ENCODE measurements at places on chromosomes 4 and X.

DNA sequence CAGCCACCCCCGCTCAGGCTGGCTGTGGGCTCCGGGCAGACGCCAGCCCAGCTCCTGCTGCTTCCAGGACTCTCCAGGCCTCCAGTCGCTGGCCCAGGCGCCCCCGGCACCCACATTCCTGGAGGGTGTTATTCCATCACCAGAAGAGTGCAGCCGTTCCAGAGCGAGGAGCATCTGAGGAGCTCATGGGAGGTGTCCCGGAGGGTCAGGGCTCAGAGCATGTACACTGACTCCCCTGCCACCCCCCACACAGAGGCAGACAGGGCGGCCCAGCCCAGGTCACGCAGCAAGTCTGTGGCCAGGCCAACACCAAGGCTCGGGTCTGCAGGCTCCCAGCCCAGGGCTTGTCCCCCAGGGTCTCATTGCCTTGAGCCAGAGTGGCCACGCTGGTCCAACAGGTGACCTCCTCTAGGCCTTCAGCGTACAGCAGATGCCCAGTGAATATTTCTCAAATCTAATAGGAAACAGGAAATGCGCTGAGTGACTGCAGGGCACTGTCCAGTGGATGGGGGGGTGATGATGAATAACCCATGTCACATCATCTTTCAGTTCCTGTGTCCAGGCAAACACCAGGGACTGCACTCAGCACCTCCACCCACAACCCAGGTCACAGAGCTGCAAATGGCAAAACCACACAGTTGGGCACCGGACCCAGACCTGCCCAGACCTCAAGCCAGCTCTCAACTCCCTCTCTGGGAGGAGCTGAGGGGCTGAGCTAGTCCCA is 37.2 kb downstream of the ABLIM2 start:
- H3K27ac ChIP-seq = no peak overlapping the region
- H3K27me3 ChIP-seq = no peaks in the 10 kb centered on the region
- H3K36me3 ChIP-seq = no peaks in the 10 kb centered on the region
- H3K4me1 ChIP-seq = peaks cover 2% of the 10 kb centered on the region
- no peak overlapping the region for H3K4me3 ChIP-seq

GRCh38 chr4:55758570-55758969 is 61.0 kb upstream of the EXOC1L start:
- no peaks in the 10 kb centered on the region for H3K36me3 ChIP-seq
- H3K4me3 ChIP-seq = no peak overlapping the region
- H3K27ac ChIP-seq = no peak overlapping the region
- no peaks in the 10 kb centered on the region for H3K27me3 ChIP-seq
- DNase-seq = no peak

DNA sequence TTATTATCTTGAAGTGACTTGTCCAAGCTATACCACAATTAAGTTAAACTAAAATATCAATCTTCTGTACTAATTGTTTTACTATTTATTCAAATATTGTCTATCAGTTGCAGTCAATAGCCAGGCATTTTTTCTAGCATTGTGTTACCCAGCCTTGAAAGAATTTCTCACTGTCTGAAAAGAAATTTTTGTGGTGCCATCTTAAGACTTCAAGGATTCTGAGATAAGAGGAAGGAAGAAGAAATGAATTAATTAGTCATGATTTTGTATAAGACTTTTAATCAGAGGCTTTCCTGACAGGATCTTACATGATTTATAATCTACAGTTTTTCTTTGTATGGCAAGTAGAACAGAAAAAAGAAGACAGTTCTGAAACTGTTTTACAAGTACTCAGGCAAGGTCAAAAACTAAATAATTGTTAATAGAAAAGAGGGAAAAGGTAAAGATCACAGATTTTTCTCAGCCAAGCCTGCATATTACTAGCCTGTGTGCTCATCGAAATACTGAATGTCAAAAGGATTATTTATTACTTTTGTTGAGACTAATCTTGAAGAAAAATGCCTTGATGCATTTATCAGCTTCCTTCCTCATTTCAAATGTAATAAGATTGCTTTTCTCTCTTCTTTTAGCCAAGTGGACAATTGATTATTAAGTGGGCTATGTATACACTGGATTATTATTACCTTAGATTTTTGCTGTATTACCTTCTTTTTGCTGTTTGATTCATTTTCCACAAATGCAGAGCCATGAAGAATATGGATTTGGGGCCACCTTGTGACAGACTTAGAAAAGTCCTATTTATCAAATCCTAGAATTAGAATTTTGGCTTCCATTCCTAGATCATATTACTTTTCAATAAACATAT is 53.8 kb downstream of the CXCL1 start:
- no peak overlapping the region for H3K27ac ChIP-seq
- H3K4me3 ChIP-seq = no peak overlapping the region
- no peaks in the 10 kb centered on the region for H3K27me3 ChIP-seq
- H3K4me1 ChIP-seq = no peaks in the 10 kb centered on the region
- no peak for DNase-seq

DNA sequence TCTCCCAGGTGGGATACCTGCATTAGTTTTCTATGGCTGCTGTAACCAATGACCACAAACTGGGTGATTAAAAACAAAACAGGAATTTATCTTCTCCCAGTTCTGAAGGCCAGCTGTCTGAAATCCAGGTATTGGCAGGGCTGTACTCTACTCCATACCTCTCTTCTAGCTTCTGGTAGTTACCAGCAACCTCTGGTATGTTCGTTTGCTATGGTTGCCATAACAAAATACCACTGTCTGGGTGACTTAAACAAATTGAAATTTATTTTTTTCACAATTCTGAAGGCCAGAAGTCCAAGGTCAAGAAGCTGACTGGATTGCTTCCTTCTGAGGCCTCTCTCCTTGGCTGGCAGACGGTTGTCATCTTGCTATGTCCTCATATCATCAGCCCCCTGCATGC is 642.1 kb upstream of the TENM3 start:
- no peaks in the 10 kb centered on the region for H3K36me3 ChIP-seq
- no peaks in the 10 kb centered on the region for H3K4me1 ChIP-seq
- no peak overlapping the region for H3K4me3 ChIP-seq
- no peak for DNase-seq
- no peak overlapping the region for H3K27ac ChIP-seq

GRCh38 chr4:137521053-137521452 is 11.2 kb downstream of the PCDH18 start:
- no peak for DNase-seq
- H3K27ac ChIP-seq = no peak overlapping the region
- no peaks in the 10 kb centered on the region for H3K27me3 ChIP-seq
- H3K4me3 ChIP-seq = no peak overlapping the region
- no peaks in the 10 kb centered on the region for H3K4me1 ChIP-seq

GRCh38 chr4:48129307-48130014 is 4.6 kb downstream of the TXK start:
- H3K4me3 ChIP-seq = peak overlapping the region; percentile 80
- peak; percentile 75 for DNase-seq
- H3K4me1 ChIP-seq = peaks cover 87% of the 10 kb centered on the region
- H3K27ac ChIP-seq = peak overlapping the region; percentile 95
- no peaks in the 10 kb centered on the region for H3K27me3 ChIP-seq

DNA sequence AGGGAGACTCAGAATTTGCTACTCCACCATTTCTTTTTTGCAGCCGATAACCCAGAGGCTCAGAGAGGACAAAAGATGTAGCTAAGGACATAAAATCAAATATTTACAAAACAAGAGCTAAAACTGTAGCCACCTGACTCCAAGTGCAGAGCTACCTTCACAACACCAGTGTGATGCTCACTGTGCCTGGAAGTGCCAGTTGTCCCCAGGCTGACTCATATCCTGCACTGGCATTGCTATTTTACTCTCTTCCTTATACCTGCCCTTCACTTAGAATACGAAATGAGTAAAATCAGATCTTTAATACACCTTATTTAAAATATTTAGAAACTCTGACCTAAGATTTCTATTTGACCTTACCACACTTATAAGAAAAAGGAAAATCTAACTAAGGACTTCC is 39.5 kb downstream of the SLC7A11 start:
- H3K4me3 ChIP-seq = no peak overlapping the region
- H3K36me3 ChIP-seq = no peaks in the 10 kb centered on the region
- H3K4me1 ChIP-seq = no peaks in the 10 kb centered on the region
- no peak for DNase-seq
- no peaks in the 10 kb centered on the region for H3K27me3 ChIP-seq
- H3K27ac ChIP-seq = no peak overlapping the region

DNA sequence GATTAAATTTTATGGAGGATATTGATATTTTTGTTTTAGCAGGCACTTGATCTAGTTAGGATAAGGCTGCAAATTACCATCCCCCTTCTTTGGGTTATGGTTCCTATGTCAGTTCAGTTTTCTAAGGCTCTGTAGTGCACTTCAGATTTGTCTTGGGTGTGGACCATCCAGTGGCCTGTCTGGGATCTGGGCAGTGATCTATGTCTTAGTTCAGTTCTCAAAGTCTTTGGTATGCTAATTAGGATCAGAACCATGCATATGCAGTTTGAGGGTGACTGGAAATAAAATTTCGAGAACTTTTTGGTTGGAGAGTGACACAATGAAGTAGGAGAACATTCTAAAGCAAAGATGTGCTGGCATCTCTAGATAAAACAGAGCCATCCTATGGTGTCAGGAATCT is 388.2 kb downstream of the MID1IP1 start:
- H3K27ac ChIP-seq = no peak overlapping the region
- DNase-seq = no peak
- H3K4me1 ChIP-seq = no peaks in the 10 kb centered on the region
- H3K27me3 ChIP-seq = peaks cover 2% of the 10 kb centered on the region

DNA sequence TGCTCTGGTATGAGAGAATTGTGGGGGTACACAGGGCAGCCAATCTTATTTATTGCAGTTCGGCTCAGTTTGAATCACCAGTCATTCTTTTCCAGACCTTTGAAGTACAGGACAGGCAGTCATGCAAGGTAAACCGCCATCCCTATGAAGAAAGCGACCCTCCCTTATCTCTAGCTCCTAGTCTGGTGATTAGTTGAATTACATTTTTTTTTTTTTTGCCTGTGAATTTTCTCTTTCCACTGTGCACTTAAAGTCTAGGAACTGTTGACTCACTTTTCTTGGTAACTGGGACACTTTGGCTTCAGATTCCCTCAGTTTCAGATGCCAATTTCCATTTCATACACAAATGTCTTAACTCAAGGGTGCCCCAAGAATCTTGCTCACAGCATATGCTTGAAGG is 82.4 kb upstream of the FAM9C start:
- no peak for DNase-seq
- no peaks in the 10 kb centered on the region for H3K36me3 ChIP-seq
- no peaks in the 10 kb centered on the region for H3K27me3 ChIP-seq
- H3K4me3 ChIP-seq = no peak overlapping the region
- no peak overlapping the region for H3K27ac ChIP-seq

DNA sequence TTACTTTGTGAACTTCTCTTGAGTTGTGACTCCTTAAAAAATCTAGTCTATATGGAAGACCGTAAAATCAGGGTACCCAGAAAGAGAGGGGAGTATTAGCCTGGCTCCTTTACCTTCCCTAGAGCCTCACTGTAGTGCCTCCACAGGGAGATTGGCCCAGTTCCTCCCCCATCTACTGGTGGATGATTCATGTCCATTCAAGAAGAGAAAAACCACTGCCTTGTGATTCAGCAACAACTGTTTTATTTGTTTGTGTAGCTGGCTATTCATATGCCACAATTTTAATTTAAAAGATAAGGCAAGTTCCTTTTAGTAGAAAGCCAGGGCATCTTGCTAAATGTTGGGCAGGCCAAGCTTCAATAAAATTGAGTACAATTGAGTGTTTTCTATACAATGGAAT is 221.8 kb upstream of the KCNIP4 start:
- H3K4me3 ChIP-seq = no peak overlapping the region
- no peaks in the 10 kb centered on the region for H3K36me3 ChIP-seq
- H3K27ac ChIP-seq = no peak overlapping the region
- H3K27me3 ChIP-seq = no peaks in the 10 kb centered on the region
- DNase-seq = no peak

DNA sequence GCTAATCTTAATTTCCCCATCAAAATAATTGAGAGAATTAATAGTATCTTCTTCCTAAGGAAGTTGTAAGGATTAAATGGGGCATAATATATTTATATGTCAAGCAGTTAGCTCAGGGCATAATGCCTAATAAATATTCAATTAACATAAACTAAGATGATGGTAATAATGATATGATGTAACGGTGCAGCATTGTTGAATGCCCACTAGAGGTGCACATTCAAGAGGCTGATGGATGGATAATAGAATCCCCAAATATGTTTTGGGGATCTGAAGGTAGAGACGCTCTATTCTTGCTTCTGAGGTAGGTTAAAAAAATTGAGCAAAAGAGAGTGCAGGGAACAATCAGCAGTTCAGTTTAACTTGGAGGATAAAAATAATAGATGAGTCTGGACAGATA is 37.1 kb downstream of the ATOH1 start:
- no peak overlapping the region for H3K4me3 ChIP-seq
- no peak for DNase-seq
- no peaks in the 10 kb centered on the region for H3K27me3 ChIP-seq

GRCh38 chrX:2423282-2423681 is 77.5 kb downstream of the DHRSX start:
- H3K27me3 ChIP-seq = no peaks in the 10 kb centered on the region
- peaks cover 62% of the 10 kb centered on the region for H3K36me3 ChIP-seq
- H3K4me1 ChIP-seq = no peaks in the 10 kb centered on the region
- no peak for DNase-seq

- H3K4me3 ChIP-seq = peak overlapping the region; percentile 44
- no peaks in the 10 kb centered on the region for H3K36me3 ChIP-seq
- H3K27ac ChIP-seq = peak overlapping the region; percentile 69
- peaks cover 23% of the 10 kb centered on the region for H3K4me1 ChIP-seq
Observed at GRCh38 chrX:40933706-40934425, 151.4 kb upstream of the USP9X start.

- no peaks in the 10 kb centered on the region for H3K27me3 ChIP-seq
- H3K27ac ChIP-seq = no peak overlapping the region
- no peaks in the 10 kb centered on the region for H3K4me1 ChIP-seq
Observed at GRCh38 chrX:124548571-124548970, 202.2 kb downstream of the SH2D1A start.

- H3K4me3 ChIP-seq = no peak overlapping the region
- H3K27me3 ChIP-seq = peaks cover 32% of the 10 kb centered on the region
- DNase-seq = no peak
- no peak overlapping the region for H3K27ac ChIP-seq
Observed at GRCh38 chr4:144644368-144645101, 1.4 kb upstream of the HHIP start.

DNA sequence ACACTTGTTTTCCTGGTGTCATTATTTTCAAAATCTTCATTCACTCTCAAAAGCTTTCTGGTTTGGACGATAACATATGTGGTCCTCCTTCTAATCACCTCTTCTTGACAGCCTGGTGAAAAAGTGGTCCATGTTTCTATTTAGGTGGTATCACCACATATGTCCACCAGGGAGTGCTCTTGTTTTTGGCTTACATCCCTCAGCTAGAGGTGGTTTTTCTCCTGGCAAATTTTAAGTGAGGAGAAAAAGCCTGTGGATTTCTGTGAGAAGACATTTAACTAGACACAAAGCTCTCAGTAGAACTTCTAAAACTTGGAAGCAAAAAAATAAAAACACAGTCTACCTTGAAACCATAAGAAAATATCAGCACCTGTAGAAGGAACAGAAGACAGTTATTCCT is 58.0 kb upstream of the FRMPD4 start:
- no peak overlapping the region for H3K4me3 ChIP-seq
- peaks cover 2% of the 10 kb centered on the region for H3K27me3 ChIP-seq
- DNase-seq = no peak

- H3K27me3 ChIP-seq = no peaks in the 10 kb centered on the region
- H3K27ac ChIP-seq = no peak overlapping the region
- H3K36me3 ChIP-seq = peaks cover 24% of the 10 kb centered on the region
- DNase-seq = no peak
Observed at GRCh38 chr4:55447831-55448230, 52.1 kb downstream of the TMEM165 start.

Measured in activated CD4-positive, alpha-beta memory T cell treated with anti-CD3 and anti-CD28 coated beads for 36 hours (primary cell).